ENCODE measurements at places on chromosomes 3 and 15. TPM values are rescaled to one million over a fixed set of nuclear protein-coding genes. Genes with fewer than 3 reads are reported as not detected.

Gene CPNE9
- not detected for total RNA-seq

Gene DZIP1L
- 10.2 TPM for total RNA-seq

Gene ISLR2
- total RNA-seq = 1.9 TPM

Gene AADACL2
- total RNA-seq = 0.62 TPM

Gene ACP3
- total RNA-seq = 14,359 TPM

Gene IL17RB
- total RNA-seq = 14.3 TPM

- peak; percentile 1 for DNase-seq
- H3K4me1 ChIP-seq = no peaks in the 10 kb centered on the region
- no peaks in the 10 kb centered on the region for H3K27me3 ChIP-seq
Observed at GRCh38 chr15:68376447-68377060, 55.4 kb downstream of the ITGA11 start.

- DNase-seq = no peak
- H3K4me3 ChIP-seq = no peak overlapping the region
- no peaks in the 10 kb centered on the region for H3K36me3 ChIP-seq
- no peak overlapping the region for H3K27ac ChIP-seq
- H3K4me1 ChIP-seq = no peaks in the 10 kb centered on the region
- no peaks in the 10 kb centered on the region for H3K27me3 ChIP-seq
Observed at GRCh38 chr3:18810306-18810661, 338.0 kb upstream of the KCNH8 start.

DNA sequence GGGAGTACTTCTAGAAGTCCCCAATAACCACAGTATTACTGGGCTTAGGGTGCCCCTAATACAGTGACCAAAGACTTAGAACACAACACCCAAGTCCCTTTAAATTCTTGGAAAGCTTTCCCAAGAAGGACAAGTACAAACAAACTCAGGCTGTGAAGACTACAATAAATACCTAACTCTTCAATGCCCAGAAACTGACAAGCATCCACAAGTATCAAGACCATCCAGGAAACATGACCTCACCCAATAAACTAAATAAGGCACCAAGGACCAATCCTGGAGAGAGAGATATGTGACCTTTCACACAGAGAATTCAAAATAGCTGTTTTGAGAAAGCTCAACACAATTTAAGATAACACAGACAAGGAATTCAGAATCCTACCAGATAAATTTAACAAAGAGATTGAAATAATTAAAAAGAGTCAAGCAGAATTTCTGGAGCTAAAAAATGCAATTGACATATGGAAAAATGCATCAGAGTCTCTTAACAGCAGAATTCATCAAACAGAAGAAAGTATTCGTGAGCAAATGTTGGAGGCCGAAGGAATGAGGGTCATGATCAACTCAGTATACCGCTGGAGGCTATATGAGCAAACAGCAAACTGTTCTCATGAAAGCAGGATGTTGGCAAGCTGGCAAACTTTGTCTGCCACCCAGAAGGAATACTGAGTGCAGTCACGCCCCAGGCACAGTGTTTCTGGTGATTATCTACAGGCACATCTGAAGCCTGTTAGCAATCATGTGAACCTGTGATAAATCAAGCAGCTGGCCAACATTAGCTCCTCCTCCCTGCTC is 87.0 kb upstream of the NECTIN3 start:
- no peaks in the 10 kb centered on the region for H3K27me3 ChIP-seq
- H3K4me1 ChIP-seq = no peaks in the 10 kb centered on the region
- H3K36me3 ChIP-seq = no peaks in the 10 kb centered on the region

- H3K4me1 ChIP-seq = no peaks in the 10 kb centered on the region
- no peak overlapping the region for H3K27ac ChIP-seq
- DNase-seq = peak; percentile 10
- H3K4me3 ChIP-seq = no peak overlapping the region
Observed at GRCh38 chr3:6799264-6799915, 61.5 kb upstream of the GRM7 start.

GRCh38 chr3:107064405-107065060 is 312.7 kb upstream of the CCDC54 start:
- H3K4me3 ChIP-seq = no peak overlapping the region
- DNase-seq = peak; percentile 64
- no peaks in the 10 kb centered on the region for H3K4me1 ChIP-seq
- H3K36me3 ChIP-seq = no peaks in the 10 kb centered on the region

DNA sequence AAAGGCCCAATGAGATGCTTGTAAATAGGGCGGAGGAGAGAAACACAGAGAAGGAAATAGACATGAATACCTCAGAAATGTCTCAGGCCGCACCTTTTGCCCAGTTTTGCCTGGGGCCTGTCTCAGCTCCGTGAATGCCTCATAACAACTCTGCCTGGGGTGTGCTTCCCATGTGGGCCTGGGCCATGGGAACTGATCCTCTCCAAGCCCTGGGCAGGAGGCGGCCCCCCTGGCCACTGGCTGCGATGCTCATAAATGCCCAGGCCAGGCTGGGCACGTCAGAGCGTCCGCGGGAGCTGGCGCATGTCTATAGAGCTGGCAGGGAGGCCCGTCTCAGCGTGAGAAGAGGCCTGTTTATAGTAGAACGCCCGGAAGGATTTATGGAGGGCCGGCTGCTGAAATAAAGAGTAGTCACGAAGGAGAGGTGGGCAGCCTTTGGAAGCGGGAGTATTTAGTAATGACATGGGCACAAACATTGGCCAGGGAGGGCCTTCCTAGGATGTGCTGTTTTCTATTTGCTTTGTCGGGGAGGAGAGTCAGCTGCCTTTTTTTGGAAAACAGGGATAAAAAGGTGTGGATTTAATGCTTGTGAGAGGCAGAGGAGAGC is 85.9 kb upstream of the IGF1R start:
- peak; percentile 70 for DNase-seq
- H3K4me1 ChIP-seq = no peaks in the 10 kb centered on the region
- H3K36me3 ChIP-seq = no peaks in the 10 kb centered on the region
- peak overlapping the region; percentile 47 for H3K27ac ChIP-seq
- no peaks in the 10 kb centered on the region for H3K27me3 ChIP-seq

- H3K27me3 ChIP-seq = no peaks in the 10 kb centered on the region
- no peaks in the 10 kb centered on the region for H3K4me1 ChIP-seq
- no peak overlapping the region for H3K4me3 ChIP-seq
- DNase-seq = no peak
- H3K36me3 ChIP-seq = no peaks in the 10 kb centered on the region
Observed at GRCh38 chr3:114447545-114447944, 153.7 kb downstream of the TIGIT start.

DNA sequence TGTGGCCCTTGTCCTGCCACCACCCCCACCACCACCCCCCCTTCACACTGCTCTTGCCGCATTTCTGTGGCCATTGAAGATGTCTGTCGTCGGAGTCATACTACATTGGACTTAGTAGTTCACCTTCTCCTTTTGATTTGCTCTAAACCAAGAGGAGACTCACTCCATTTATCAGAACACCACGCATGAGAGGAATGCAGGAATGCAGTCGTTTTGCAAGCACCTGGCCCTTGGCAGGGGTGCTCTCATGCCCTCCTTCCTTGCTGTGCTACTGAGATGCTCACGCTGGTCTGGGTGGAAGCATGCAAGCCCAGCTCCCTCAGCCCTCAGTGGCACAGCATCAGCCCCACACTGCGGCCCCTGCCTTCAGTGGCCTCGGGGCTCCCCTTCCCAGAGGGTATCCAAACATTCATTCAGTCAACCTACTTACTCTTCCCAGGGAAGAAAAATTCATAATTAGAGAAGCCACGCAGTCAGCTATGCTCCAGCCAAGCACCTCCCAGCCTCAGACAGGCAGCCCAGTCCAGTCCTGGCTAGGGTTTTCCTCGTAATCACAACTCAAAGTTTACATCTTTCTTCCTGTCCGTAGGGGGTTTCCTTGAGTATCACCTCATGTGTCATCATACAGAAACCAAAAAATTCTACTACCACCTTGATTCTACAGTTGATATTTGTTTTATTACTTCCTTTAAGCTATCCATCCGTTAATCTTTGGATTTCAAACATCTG is 520.0 kb downstream of the GABRG3 start:
- H3K36me3 ChIP-seq = no peaks in the 10 kb centered on the region
- no peaks in the 10 kb centered on the region for H3K27me3 ChIP-seq
- no peaks in the 10 kb centered on the region for H3K4me1 ChIP-seq
- H3K4me3 ChIP-seq = no peak overlapping the region
